ENCODE measurements at places on chromosomes 5 and 9.
A peak's percentile ranks its signal among the peaks of the same experiment; 100 is the strongest.

DNA sequence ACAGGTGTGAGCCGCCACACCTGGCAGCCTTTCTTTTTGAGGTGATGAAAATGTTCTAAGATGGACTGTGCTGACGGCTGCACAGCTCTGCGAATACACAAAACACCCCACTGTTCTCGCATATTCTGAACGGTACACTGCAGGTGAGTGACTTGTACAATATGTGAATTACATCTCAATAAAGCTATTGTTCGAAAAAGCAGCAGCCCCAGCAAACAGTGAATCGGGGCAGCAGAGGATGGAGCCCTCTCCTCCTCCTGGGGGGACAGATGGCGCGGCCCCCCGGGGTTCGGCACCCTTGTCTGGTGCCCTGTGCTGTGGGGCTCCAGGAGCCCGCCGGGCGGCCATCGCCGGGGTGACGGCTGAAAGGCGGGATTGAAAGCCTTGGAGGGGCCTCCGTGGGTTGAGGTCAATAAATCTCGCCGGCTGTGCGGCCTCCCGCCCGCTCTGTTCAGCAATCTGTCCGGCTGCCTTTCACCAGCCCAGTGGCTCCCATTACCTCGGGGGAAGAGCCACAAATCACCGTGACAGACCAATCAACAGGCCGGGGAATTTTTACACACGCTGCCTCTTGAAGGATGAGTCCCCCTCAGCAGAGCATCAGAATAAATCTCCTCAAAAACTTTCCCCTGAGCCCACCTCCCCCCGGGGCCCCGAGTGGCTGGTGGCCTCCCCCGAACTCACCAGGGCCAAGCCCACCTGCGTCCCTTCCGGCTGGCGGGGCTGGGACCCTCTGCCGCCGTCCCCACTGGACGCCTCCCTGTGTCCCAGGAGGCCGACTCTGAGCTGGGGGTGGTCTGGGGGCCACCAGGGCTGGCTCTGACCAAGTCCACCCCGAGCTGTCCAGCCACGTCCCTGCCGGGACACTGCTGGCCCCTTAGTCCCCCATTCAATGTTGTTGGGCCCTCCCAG is 37.8 kb upstream of the TMEM250 start:
- no peak for DNase-seq

DNA sequence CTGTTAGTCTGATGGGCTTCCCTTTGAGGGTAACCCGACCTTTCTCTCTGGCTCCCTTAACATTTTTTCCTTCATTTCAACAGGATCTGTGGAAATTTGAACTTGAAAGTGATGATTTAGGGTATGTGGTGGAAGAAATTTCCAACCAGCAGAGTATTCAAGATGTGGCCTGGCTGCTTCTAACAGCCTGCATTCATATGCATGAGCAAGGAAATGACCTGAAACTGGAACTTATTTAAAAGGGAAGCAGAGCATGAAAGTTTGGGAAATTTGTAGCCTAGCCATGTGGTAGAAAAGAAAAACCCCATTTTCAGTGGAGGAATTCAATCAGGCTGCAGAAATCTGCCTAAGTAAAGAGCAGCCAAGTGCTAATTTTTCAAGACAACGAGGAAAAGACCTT is 41.7 kb downstream of the UNC13B start:
- no peak for DNase-seq

- DNase-seq = no peak
Observed at GRCh38 chr9:1536522-1537170, 478.5 kb upstream of the SMARCA2 start.

- DNase-seq = no peak
Observed at GRCh38 chr5:50947906-50948683, 281.7 kb downstream of the PARP8 start.

DNA sequence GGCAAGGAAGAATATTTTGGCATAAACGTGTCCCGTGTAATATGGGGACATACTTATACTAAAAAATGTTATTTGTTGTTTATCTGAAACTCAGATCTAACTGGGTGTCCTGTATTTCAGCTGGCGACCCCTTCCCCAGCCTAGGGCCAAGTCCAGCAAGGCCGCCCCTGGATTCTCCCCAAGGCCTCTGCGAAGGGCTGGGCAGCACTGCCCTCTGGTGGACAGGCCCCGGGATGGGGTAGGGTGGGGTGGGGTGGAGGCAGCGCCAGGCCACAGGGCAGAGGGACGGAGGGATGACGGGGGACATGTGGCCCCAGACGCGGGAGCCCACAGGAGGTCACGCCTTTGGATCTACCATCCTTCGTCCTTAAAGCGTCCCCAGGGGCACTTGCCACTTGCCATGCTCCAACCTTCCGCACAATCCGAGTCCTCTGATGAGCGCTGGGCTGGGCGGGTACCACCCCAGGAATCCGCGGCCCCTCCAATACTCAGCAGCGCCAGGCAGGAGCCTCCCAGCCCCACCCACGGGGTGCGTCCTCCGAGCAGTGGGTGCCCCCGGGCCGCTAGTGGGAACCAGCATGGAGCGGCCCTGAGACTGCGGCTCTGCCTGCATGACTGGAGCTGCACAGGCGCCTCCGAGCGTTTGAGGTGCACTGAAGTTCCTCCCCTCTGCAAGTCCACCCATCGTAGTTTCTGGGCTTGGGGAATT is 7.1 kb upstream of the AGPAT2 start:
- DNase-seq = peak; percentile 98

DNA sequence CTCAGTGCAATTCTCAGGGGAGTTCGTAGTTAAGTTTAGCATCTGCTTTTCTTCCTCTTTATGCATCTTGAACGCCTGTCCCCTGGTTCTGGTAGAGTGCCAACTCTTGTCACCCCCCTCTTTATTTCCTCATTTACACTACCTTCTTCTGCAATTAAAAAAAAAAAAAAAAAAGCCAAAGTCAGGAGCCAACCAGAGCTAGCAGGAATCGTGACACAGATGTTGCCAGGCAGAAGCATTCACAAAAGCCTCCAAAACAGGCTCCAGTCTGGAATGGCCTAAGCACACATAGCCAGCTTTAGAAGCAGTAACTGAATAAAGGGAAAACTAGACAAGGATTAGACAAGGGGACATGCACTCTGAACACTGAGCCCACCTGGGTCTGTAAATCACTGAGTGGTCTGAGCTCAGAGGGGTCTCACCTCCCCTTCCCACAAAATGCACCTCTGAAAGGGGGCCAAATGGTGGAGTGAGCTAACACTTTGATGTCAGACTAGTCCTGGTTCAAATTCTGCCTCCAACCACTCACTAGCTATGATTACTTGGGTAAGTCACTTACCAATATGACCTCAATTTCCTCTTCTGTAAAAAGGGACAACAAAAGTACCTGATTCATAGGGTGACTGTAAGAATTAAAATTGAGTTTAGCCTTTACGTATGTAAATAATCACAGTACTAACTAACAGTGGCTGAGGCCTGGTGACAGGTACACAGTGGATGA is 2.0 kb downstream of the CD74 start:
- DNase-seq = peak; percentile 42

GRCh38 chr5:86118542-86118941 is 499.2 kb upstream of the COX7C start:
- peak; percentile 3 for DNase-seq

- no peak for DNase-seq
Observed at GRCh38 chr9:3509926-3510325, 15.9 kb downstream of the RFX3 start.

DNA sequence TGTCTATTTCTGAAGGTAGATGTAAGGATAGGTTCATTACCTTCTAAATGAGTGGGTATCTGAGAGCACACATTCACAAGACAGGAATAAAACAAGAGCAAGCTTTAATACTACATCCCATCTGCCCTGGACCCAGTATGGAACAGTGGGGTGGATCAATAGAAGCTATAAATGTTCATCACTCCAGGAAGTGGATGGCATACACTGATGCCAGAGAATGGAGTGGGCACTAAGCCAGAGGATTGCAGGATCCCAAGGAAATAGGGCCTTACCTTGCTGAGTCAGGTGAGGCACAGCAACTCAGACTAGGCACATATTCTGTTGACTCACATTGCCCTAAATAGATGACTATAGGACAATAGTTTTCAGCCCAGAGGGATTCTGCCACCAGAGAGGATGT is 21.3 kb upstream of the COX7C start:
- no peak for DNase-seq

DNA sequence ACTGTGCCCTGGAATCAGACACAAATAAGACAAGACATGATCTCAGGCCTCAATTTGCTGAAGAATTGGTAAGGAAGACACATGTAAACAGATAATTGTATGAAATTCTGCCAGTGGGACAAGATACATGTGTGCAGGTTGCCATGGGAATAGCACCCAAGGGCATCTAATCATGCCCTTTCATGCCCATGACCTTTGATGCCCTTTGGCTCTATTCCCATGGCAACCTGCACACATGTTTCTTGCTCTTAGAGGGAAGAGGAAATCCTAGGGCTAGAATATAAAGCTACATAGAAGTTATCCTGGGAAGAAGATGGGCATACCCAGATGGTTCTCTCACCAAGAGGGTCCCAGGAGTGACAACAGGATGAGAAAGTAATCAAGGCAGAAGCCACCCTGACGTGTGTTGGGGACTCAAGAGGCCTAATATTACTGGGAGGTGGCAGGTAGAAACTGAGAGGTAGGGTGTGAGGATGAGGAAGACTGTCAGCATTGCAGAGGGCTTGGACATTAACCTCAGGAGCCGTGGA is 34.4 kb downstream of the P4HA2 start:
- no peak for DNase-seq

DNA sequence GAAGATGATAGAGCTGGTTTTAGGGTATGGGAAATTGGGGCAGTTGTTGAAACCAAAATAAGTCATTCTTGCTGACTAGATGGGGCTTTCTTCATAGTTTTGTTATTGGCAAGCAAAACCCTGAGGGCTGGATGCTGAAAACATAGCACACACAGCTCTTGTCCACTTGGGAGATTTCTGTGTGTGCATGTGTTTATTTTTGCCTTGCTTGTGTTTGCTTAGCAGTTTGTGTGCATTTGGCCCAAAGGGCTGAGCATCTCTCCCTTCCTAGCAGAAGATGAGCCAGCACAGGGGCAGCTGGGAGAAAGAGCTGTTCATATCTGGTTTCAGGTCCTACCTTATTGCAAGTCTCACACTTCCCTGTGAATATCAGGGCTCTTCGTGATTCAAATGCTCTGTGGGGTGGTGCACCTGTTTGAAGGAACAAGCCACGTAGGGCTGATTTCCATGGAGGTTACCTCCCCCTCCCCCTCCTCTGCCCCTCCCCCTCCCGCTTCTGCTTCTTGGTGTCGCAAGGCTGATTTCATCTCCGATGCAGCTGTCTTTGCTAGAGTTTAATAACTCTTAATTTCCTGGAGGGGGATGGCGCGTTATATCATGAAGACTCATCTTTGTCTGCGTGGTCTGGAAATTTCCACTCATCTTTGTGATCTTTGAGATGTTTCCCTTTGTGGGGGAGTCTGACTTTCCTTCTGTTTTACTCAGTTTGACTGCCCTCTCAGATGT is 296.5 kb downstream of the ARHGAP26 start:
- no peak for DNase-seq

- no peak for DNase-seq
Observed at GRCh38 chr9:34256987-34257585, 72.0 kb downstream of the KIF24 start.

DNA sequence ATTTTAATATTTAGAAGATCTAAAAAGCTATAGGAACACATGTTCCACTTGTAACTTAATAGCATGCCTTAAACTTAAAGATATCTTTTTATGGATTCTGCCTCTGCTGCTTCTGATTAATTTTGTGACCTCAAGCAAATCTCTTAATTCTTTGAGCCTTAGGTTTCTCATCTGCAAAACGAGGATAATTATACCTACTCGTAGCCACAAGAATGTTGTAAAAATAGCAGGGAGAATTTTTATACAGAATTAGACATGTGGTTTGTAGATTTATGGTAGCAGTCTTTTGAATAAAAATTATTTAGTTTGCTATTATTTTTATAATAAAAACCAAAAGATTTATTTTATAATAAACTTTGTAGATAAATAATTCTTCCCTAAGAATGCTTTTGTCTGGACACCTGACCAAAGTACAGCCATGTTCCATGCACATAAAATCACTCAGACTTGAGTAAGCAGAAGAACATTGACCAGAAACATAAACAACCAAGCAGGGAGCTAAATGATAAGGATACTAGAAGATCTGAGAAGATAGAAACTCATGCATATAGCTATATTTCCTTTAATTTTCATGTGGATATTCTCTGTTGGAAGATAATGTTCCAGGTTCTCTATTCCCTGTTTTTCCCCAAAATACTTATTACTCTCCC is 18.5 kb downstream of the C9orf85 start:
- no peak for DNase-seq

- no peak for DNase-seq
Observed at GRCh38 chr5:113675166-113675565, 161.7 kb downstream of the YTHDC2 start.

All from HuH-7.5 (cell line).